Nephron progenitor cell (in vitro differentiated cells): ENCODE measurements at places on chromosomes 1 and 21.

DNA sequence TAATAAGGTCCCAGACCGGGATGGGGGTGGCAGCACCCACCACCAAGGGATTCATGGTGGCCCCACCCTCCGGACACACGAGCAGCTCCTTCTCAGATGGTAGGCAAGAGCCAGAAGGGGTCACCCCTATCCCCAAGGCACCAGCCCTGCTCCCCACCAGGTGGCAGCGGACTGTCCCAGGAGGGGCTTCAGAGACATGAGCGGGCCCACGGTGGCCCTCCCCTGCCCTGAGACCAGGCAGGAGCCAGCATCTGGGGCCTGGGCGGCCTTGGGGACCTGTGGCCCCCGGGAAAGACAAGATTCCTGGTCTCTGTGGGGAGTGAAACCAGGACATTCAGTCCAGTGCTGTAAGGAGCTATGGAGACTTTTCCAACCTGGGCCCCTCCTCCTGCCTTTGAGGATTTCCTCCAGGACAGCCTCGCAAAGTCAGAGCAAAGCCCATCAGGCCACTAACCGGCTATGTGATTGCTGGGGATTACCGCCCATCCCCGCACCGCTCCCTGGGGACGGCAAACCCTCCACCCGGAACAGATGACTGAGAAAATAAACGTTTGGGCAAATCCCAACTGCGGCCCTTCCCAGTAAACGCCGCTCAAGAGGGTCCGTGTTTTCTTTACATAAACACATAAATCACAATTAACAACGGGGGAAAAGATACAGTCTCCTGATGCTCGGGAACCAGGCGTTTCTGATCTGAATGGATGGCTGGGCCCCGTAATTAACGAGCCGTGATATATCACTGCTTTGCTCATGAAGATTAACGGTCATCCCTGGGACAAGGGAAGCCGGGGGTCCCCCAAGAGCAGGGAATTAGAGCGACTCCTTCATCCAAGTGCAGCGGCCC is 50.9 kb upstream of the ARHGEF16 start:
- peak; percentile 71 for DNase-seq

DNA sequence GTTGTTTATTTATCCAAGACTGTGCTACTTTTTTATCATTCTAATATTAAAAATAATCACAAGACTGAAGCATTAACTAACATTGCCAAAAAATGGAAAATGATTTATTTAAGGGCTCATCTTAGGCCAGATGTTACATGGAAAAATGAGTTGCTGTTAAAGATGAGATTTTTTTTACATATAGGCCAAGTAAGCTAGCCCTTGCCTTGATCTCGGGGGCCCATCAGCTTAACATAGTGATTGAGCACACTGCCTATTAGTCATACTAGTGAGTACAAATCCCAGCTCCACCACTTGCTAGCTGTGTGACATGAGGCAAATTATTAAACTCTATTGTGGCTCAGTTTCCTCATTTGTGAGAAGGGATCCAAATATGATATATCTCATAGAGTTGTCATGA is 275.9 kb upstream of the SNX7 start:
- no peak for DNase-seq

- no peak for DNase-seq
These were observed 213.0 kb upstream of the CACYBP start for GRCh38 chr1:174786760-174787159.

- DNase-seq = no peak
These were observed 139.6 kb downstream of the PLPP3 start for GRCh38 chr1:56439610-56440264.

DNA sequence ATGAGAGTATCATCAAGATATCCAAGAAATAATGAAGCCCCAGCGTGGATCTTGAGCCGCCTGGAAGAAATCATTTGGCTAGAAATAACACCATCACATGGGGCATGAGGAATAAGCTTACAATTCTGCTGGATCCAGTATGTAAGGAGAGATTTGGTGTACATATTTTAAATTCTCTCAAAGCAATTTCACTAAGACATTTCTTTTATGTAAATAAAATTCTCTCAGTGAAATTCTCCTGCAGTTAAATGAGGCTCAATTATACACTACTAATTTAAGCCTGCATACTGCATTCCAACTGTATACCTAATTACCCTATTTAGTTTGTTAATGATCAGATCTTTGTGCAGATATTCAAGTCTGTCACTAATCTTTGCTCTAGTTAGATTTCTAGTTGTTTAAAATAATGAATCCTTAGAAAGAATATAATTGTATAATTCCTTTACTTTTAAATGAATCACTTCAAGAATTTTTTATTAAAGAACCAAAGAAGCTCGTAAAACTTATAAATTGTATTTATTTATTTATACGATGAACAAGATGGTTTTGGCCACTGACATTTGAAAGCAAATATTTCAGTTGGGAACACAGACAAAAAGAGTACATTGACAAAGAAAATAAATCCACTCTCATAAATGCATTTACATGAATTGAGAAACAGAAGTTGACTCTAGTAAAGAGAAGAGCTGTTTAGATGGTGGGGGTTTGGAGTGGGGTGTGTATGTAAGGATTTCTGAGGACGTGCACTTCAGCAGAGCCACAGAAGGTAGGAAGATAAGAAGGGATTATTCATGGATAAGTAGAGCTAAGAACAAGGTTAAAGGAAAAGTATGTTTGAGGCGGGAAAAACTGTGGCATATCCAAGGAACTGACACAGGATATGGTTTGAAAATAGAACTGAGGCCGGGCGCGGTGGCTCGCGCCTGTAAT is 466.8 kb downstream of the DSCAM start:
- DNase-seq = no peak

- no peak for DNase-seq
These were observed 93.9 kb upstream of the PRMT6 start for GRCh38 chr1:106962591-106962990.

DNA sequence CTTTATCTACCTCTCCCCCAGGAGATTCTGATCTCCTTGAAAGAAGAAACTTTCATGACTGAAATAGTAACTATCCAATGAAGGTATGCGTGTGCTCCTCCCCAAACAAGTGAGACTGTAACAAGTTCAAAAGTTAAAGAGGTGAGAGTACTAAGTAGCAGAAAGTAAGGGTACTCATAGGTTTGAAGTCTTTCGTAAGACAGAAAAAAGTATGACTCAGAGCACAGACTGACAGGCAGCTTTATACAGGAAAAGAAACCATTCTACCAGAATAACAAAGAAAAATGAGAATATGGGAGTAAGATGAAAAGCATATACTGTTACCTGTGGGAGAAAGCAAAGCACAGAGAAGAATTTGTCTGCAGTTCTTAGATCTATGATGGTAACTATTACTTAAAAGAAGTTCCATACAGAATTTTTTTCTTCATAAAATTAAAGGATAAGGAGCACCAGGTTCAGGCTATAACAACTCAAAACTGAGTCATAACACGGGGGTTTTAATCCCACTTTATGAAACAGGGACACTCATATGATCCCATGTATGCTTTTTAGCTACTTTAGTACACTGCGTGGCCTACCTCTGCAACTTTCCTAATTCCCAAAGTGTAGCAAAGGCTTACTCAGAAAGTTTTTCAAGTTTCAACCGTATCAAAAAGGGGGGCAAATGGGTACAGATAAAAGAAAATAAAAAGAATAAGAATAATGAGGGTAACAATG is 52.0 kb downstream of the FOXJ3 start:
- DNase-seq = no peak
